HS-5 (cell line): ENCODE measurements at places on chromosomes 1 and 21.

DNA sequence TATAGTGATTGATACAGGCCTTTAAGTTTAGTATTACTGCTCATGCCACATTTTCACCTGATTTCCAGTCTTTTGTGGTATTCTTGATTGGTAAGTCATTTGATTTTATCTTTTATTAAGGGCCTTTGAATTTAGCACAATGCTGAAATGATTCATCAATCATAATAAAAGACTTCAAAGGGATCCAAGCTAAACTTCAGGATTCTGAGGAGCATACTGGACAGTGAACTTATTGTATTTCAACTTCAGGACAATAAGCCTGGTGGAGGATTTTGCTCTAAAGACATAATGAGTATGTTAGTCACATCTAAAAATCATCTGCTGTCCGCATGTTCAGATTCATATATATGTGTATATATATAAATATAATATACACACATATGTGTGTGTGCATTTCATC lies 233.3 kb downstream of the SETD4 start:
- no peak for DNase-seq

GRCh38 chr1:167533851-167534300 lies 15.5 kb upstream of the CD247 start:
- no peak for DNase-seq

- no peak for DNase-seq
These were observed 2.8 kb downstream of the MX1 start for GRCh38 chr21:41428847-41429246.

- no peak for DNase-seq
These were observed 7.0 kb downstream of the GPA33 start for GRCh38 chr1:167083066-167083665.

- DNase-seq, result no peak
These were observed 235.4 kb upstream of the LYPLAL1 start for GRCh38 chr1:218938259-218938658.

GRCh38 chr21:43325968-43326715 lies 100.8 kb downstream of the SIK1 start:
- DNase-seq, result no peak

DNA sequence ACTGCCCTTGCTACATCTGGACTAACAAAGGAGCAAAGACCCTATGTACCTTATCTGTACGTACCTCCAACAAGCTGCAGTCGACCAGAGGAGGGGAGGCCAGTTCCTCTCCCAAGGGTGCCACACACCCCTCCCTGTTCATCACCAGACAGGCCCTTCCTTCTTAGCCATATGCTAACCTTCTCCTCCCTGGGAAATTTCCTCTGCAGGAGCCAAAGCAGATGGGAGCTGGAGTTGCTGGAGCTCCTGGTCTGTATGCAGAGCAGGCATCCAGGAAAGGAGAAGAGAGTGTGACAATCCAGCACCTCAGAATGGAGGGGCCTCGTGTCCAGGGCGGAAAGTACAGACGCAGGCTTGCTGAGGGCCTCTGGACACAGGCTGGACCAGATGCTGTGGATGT lies 48.5 kb downstream of the C8B start:
- no peak for DNase-seq

DNA sequence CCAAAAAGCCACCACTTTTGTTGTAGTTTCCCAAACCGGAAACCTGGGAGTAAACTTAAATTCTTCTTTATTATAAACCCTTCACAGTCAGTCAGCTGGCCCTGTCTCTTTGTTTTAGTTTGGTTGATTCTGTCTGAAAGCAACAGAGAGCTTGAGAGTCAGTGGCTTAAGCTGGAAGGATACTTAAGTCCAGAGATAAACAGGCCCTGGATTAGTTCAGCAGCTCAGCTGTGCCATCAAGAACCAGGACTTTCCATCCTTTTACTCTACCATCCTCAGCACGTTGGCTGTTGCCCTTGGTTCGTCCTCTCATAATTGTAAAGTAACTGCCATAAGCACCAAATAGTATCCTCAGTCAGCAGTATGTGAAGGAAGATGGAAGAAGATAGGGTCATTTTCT lies 4.5 kb downstream of the DESI2 start:
- DNase-seq, result no peak

GRCh38 chr1:224863486-224863885 lies 66.0 kb upstream of the DNAH14 start:
- DNase-seq, result no peak

DNA sequence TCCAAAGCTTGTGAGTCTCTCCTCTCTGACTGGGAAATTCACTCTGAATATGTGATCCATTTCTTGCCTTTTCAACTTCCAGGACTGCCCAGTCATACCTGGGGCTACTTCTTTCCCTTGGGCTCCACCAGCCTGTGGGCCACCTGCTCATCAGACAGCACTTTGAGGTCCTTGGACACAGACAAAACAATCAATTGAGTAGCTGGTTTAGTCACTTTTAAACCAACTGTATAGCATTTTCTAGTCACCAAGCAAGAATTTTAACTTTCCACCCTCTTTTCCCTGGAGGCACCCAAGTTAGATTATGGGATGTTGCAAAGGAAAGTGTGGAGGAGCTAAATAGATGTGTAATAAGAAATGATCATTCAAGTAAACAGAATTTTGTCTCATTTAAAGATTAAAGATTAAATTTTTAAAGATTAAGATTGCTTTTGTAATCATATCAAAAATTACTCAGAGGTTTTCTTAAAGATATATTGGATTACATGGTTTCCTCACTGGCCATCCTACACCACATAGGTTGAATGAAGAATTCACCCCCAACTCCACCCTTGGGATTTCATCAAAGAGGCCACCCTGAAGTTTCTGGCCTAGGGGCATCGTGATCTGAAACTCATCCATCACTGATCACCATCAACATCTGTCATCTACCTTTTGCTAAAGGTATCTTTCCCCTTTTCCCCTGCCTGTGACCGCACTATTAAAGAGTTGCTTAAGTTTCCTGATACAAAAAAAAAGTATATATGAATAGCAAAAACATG lies 219.2 kb upstream of the NR5A2 start:
- DNase-seq, result no peak

- DNase-seq, result peak; percentile 38
These were observed 965.2 kb downstream of the TTLL7 start for GRCh38 chr1:83033682-83034081.

DNA sequence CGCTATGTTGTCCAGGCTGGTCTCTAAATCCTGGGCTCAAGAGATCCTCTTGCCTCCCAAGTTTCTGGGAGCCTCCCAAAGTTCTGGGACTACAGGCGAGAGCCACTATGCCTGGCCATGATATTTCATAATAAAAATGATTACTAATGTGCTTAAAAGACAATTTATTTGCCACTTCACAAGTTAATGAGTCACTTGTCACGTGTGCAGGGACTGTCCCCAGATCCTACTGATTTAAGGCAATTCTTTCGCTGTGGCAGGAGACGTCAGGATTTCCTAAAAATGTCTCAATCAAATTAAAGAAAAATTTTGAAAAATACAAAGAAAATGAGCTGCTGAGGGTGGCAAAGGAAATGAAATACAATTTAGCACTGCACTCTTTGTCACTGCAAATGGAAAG lies 43.5 kb downstream of the B3GALNT2 start:
- no peak for DNase-seq

DNA sequence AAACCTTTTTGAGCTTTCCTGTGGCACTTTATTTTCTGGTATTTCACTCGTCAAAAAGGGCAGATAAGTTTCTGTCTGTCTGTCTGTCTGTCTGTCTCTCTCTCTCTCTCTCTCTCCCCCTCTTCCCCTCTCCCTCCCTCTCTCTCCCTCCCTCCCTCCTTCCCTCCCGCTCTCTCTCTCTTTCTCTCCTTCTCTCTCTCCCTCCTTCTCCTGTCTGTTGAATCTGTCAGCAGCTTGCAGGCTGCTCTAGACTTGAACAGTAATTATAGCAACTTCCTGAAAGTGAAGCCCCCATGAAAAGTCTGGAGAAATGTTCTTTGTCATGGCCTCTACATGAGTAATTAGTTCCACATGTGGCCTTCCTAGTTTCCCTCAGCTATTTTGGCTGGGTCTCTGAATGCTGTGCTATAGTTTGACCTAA lies 275.2 kb upstream of the C1orf105 start:
- peak; percentile 51 for DNase-seq

- no peak for DNase-seq
These were observed 10.6 kb upstream of the RUNX1 start for GRCh38 chr21:35059742-35060141.

GRCh38 chr1:163298365-163298764 lies 23.4 kb upstream of the NUF2 start:
- no peak for DNase-seq

DNA sequence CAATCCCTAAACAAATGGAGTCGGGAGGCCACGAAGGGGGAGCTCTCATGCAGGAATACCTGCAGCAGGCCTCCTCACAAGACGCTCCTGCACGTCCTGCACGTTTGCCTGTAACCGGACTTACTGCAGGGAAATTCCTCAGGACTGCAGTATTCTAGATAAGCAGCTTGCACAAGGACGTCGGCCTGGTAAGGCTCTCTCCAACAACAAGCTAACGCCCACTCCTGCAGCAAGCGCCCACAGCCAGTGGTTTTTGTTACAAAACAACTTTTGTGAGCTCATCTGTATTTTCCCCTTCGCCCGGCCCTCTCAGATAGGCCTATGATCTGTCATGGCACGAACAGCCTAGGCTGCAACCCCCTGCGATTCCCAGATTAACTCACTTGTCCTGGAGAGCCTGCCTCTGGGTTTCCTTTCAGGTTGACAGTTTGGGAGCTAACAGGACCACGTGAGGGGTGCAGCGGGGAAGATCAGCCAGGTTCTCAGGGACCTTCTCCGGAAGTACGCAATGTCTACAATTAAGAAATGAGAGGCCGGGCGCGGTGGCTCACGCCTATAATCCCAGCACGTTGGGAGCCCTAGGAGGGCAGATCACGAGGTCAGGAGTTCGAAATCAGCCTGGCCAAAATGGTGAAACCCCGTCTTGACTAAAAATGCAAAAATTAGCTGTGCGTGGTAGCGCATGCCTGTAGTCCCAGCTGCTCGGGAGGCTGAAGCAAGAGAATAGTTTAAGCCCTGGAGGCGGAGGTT lies 921 bp upstream of the MIB2 start:
- DNase-seq, result no peak

GRCh38 chr1:154431586-154432373 lies 26.6 kb downstream of the IL6R start:
- peak; percentile 98 for DNase-seq

DNA sequence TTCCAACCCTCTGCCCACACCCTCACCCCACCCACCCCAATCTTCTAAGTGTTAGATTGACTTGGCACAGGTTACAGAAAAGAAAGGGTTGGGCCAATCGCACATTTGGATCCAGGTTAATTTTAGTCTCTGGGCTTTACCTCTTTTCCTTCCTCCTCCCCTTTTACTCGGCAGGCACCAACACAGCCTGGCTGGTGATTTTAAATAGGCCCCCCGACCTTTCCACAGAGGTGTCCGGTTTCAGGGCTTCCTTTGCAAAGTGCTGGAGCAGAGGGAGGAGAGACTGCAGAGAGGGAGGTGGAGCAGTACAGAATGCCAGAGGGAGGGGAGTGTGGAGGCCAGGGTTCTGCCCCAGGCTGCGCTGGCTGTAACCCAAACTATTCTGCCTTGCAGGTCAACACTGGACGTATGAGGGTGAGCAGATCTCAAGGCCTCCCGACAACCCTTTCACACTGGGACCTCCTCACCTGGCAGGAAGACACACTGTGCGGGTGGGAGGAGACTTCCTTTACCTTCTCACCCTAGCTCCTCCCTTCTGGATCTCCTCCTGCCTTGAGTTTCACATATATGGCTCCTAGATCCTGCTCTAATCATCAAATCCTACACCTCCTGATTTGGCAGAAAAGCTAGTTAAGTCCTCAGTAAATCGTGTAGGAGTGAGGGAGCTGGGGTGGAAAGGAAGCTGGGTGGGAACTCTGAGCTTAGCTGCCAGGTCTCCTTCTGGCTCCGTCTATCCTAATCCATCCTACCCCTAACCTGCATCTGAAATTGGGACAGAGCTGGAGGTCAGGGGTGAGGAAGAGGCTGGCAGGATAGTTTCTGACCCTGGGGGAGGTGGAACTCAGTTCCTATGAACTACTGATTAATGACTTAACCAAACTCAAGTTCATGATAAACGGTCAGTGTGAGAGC lies 2.4 kb downstream of the CA14 start:
- DNase-seq, result no peak

DNA sequence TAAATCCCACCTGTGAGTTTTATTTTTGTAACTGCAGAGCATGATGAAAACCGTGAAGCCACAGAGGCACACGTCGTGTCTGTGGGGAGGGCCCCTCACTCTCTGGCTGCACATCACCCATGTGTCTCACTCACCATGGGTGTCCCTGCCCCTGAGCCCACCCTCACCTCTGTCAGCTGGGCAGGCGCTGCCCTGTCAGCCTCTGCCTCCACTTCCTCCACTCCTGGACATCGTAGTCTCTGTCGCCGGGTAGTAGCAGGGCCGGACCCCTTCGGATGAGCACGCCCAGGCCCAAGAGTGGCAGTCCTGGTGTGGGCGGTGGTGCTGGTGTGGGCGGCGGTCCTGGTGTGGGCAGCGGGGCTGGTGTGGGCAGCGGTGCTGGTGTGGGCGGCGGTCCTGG lies 37.3 kb downstream of the COL18A1 start:
- DNase-seq, result no peak

- DNase-seq, result no peak
These were observed 10.4 kb downstream of the PTGFR start for GRCh38 chr1:78501203-78501602.

- no peak for DNase-seq
These were observed 112.6 kb downstream of the ADAMTS1 start for GRCh38 chr21:26732432-26733221.

- DNase-seq, result no peak
These were observed 46.8 kb downstream of the PTPRU start for GRCh38 chr1:29282924-29283803.

DNA sequence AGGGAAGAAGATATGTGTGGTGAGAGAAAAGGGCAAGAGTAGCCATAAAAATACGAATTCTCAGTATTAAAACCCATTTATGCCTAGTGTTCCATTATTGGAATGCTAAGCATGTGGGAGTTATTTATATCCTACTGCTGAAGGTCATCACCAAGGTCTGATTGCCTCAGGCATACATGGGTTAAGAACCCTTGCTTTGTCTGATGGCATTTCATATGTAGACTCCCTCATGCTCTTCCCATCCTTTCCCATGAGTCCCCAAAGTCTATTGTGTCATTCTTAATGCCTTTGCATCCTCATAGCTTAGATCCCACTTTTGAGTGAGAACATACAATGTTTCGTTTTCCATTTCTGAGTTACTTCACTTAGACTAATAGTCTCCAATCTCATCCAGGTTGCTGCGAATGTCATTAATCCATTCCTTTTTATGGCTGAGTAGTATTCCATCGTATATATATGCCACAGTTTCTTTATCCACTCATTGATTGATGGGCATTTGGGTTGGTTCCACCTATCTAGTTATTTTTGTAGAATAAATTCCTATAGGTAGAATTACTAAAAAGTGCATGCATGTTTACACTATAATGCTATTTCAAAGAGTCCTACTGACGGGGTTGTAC lies 172.5 kb downstream of the DYRK1A start:
- DNase-seq, result no peak

- no peak for DNase-seq
These were observed 37.6 kb downstream of the UBE2U start for GRCh38 chr1:64241069-64241468.
